ENCODE measurements at places on chromosomes 6 and 20. TPM values are rescaled to one million over a fixed set of nuclear protein-coding genes. Genes with fewer than 3 reads are reported as not detected.

DUSP15 gene
- polyA plus RNA-seq, result not detected

COL9A3 gene
- polyA plus RNA-seq, result not detected

RMND1 gene
- 11.9 TPM for polyA plus RNA-seq

DNA sequence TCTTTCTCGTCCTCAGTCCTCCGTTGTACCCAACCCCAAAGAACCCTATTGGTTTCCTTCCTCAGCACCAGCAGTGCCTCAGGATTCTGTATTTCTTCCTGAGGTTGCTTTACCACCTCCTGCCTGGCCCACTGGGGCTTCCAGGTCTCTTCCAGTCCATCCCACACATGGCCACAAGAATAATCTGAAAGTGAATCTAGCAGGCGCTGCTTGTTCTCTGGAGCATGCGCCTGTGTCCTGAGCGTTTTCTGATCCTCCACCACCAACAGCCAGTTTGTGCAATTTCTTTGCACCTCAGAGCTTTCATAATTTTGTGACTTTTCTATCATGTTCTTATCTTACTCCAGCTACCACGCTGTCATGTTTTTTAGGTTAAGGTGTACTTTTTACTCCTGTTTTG, 11.6 kb upstream of the HSP90AB1 start:
- DNase-seq, result no peak

DNA sequence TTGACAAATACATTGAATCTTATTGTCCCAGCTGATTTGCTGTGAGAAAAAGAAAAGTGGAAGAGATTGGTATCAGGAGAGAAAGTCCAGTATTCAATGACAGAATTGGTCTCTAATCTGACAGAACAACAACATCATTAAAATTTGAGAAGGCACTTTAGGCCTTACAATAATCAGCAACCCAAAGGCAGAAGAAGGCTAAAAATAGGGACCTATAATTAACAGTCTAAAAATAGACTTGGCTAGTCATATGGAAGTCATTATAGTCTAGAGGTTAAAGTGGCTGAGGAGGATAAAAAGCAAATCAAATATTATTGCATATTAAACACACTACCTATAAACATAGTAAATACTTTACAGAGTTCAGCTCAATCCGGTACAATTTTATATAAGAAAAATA, 393.6 kb upstream of the JAG1 start:
- no peak for DNase-seq

DNA sequence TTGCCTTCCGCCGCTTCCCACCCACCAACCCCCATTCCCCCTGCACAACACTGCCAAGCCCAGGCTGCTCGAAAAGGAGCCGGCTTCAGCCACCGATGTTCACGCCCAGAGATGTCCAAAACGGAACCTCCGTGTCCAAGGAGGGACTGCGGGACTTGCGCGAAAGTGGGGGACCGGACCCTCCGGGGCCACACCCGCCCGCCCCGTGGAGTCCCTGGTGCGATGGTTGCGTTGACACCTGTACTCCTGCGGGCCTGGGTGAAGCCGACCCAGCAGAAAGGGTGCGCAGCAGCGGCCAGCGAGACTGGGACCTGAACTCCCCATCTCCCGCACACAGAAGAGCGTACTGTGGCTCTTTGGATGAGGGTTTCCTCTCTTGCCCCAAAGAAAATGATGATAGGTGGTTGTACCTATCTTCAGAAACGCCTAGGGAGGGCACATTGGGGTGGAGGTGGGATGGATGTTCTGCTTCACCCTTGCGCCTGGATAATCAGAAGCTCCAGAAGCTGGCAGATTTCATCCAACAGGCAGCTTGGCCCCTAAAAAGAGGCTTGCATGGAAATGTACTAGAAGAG, 1.9 kb upstream of the VGLL2 start:
- no peak for DNase-seq
